ENCODE measurements at places on chromosomes 11 and 22. TPM values are rescaled to one million over a fixed set of nuclear protein-coding genes. Genes with fewer than 3 reads are reported as not detected.
A peak's percentile ranks its signal among the peaks of the same experiment; 100 is the strongest.

DNA sequence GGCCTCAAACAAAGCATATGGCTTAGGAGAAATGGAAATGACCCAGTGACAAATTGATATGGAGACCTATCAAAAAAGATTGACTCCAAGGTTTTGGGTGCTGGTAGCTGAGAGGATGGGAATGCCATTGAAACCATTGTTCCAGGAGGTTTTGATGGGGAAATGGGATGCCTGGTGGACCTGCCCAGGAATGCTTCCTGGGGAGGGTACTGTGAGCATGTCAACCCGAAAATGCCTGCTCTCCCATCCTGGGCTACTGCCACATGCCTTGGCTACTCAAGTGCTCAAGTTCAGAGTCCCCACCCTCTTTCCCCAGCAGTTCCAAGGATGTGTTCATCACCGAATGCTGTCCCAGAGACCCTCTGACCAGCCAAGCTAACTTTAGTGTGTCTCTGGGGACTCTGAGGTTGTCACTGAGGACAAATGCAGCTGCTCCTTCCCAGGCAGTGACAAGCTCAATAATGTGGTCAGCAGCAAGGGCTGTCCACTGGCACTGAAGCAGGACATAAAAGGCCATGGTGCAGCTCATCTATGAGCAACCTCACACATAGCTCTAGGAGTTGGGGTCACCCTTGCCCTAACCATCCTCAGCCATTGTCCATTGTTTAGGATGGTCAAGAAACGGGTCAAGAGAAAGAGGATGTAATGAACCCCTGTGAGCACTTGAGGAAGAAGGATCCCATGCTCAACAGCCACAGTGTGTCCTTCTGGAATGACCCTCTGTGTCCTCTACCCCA is 83.7 kb downstream of the TRIM29 start:
- no peak for DNase-seq

DNA sequence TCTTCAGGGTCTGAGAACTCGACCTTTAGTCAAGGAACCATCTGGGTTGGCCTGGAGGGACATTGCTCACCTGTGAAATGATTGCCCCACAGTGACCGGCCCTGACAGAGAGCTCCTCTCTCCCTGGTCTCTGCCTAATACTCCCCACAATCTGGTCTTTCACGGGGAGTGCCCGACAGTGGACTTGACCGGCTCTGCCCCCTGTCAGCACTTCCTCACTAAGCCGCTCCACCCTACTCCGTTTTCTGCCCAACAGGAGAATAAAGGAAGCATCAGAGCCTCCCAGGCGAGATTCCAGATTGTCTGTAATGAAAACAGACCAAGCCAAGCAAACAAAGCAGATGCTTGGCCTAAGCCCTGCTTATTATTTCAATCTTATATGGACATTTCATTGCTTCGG is 87.8 kb downstream of the FBXO7 start:
- DNase-seq: no peak

GRCh38 chr22:18120857-18121256 is 10.2 kb downstream of the TUBA8 start:
- DNase-seq: no peak

- DNase-seq: no peak
Observed at GRCh38 chr11:60118338-60118737, 29.9 kb downstream of the MS4A2 start.

DNA sequence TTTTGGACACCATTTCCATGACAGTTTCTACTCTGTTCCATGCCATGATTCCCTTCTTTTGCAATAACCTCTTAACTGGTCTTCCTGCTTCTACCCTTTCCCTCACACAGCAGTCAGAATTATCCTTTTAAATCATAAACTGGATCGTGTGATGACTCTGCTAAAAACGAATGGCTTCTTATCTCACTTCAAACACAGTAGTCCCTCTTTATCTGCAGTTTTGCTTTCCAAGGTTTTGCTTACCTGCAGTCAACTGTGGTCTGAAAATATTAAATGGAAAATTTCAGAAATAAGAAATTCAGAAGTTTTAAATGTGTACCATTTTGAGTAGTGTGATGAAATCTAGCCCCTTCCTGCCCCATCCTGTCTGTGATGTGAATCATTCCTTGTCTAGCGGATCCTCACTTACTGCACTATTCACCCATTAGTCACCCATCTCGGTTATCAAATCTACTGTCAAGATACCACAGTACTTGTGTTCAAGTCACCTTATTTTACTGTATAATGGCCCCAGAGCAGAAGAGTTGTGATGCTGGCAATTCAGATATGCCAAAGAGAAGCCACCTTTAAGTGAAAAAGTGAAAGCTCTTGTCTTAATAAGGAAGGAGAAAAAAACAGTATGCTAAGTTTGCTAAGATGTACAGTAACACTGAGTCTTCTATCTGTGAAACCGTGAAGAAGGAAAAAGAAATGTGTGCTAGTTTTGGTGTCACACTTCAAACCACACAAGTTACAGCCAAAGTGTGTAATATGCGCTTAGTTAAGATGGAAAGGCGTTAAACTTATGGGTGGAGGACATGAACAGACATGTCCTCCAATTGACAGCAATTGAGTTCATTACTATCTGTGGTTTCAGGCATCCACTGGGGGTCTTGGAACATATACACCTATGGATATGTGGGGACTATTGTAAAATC is 283.0 kb downstream of the DDX10 start:
- DNase-seq: no peak

- DNase-seq: no peak
Observed at GRCh38 chr11:69823641-69824265, 4.5 kb upstream of the FGF3 start.

- DNase-seq: no peak
Observed at GRCh38 chr11:10032935-10033334, 261.1 kb downstream of the SBF2 start.

- DNase-seq: peak; percentile 88
Observed at GRCh38 chr11:69670158-69670845, 4.9 kb downstream of the LTO1 start.

DNA sequence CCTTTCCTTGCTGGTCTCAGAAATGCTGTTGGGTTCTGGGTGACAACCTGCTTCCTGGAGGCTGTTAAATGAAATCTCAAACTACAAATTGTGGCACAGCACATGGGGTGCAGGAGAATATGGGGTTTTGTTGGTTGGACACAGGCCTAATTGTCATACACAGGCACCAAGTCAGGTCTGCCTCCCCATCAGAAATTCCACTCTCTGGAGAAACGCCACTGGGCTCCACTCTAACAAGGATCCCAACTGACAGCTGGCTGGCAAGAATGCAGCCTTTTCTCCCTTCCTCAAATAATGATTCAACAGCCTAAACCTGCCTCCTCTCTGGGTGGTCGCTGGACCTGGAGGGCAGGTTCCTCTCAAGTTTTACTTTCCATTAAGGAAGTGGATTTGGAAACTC is 177.8 kb upstream of the NARS2 start:
- no peak for DNase-seq

DNA sequence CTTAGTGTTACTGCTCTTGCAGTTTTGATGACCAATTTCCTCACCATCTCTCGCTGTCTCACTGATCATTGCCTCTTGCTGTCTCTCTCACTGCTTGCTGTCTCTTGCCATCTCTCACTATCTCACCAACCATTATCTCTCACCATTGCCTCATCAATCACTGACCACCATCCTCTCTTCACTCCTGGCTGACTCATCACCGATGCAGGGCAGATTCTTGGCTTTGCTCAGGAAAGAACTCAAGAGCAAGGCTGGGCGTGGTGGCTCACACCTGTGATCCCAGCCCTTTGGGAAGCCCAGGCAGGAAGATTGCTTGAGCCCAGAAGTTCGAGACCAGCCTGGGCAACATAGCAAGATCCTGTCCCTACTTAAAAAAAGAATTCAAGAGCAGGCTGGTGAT is 66.3 kb upstream of the SYN3 start:
- no peak for DNase-seq

GRCh38 chr11:120035756-120036155 is 102.2 kb downstream of the TRIM29 start:
- DNase-seq: no peak

CLNS1A gene
- total RNA-seq: 87.9 TPM

C11orf87 gene
- total RNA-seq: not detected

LUZP2 gene
- total RNA-seq: 13.8 TPM

KRTAP5-1 gene
- not detected for total RNA-seq

SLC25A1 gene
- total RNA-seq: 4.7 TPM

PLAAT2 gene
- total RNA-seq: not detected

SPDYC gene
- total RNA-seq: not detected

SCGB1C1 gene
- not detected for total RNA-seq

OR52I2 gene
- not detected for total RNA-seq
